Activated effector memory CD4-positive, alpha-beta T cell treated with Interleukin-2 at 50 U/mL for 16 hours (primary cell): ENCODE measurements at places on chromosomes 7 and 10.

DNA sequence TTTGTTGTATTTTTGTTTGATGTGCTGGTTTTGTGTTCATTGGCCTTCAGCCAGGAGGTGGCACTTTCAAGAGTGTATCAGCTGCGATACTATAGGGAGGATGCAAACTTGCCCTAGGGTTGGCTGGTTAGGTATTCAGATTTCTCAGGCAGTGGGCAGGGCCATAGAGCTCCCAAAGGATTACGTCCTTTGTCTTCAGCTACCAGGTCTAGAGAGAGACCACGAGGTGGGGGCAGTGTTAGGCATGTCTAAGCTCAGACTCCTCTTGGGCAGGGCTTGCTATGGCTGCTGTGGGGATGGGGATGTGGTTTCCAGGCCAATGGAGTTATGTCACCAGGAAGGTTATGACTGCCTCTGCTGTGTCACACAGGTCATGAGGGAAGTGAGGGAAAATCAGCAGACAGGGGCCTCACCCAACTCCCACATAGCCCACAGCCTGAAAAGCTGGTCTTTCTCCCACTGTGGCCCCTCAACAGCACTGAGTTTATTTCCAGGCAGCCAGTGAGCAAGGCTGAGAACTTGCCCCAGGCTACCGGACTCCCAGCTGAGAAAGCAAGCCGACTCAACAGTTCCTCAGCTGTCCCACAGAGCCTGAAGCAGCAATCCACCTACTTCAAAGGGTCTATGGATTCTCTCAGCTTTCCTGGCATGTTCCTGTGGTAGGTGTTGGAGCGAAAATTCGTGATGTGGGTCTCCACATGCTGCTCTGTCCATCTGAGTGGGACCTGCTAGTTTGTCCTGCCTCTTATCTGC is 227.4 kb upstream of the COBL start:
- DNase-seq, result no peak

- no peak for DNase-seq
These were observed 64.6 kb downstream of the KLF6 start for GRCh38 chr10:3720228-3721019.

DNA sequence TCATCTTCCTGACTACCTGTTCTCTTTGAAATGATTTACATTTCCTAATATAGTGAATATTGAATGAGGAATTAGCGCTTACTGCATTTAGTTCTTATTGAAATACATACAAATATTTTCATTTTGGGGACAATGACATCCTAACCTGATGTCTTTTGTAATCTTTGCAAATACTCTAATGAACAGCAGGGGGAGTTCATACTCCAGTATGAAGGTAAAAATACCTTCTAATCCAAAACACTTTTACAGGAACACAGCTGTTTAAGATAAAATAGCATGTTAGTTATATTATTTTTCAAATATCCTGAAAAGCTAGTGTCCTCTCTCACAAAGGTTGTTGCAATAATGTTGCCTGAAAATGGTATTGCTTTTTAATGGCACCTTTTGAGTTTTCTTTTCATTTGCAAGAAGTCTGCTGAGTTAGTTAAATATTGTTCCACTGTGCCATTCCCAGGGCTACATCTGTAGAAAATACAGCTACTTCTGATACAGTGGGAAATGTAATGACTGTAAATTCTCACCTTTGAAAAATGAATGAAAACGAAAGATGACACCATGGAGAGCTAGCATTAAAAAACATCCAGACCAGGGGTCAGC is 400.0 kb downstream of the PHF14 start:
- no peak for DNase-seq

- DNase-seq, result no peak
These were observed 3.3 kb downstream of the ZMIZ1 start for GRCh38 chr10:79072041-79072441.

DNA sequence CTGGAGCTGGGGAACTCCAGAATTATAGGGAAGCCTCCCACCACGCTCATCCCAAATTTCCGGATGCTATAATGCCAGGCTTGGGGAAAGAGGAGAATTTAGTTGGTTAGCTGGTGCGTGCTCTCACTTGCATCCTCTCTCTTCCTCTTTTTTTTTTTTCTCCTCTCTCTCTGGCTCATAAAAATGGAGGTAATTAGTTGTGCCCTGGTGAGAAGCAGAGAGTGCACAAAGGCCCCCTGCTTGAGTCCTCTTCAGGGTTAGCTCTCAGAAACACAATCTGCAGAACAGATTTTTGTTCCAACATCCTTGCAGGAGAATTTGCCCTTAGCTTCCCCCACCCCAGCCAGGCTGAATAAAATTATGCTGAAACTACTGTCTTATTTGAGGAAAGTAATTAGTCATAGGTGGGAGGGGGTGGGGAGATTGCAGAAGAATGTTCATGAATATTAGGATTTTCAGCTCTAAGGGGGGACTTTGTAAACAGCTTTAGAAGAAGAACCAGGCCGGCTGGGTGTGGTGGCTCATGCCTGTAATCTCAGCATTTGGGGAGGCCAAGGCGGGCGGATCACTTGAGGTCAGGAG is 7.6 kb downstream of the SERPINE1 start:
- DNase-seq, result no peak

- DNase-seq, result no peak
These were observed 89.9 kb downstream of the DNAJB6 start for GRCh38 chr7:157426463-157427301.

GRCh38 chr7:122257056-122257455 is 47.5 kb downstream of the FEZF1 start:
- DNase-seq, result no peak

DNA sequence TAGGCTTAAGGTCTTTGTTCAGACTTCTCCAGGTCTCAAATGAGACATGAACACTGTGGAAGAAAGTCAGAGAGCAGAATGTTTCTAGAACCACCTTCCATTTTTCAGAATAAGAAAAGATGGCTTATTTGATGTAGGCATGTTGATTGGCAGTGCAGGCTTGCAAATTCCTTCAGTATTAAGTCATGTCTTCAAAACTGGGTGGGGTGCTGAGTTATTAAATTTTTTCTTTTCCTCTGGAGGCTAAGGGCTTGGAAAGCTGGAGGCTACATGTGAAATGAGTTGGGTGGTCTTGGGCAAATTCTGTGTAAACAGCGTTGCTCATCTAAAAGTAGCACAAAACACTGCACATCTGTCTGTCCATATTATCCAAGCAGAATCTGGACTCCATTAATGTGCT is 62.8 kb downstream of the PRTFDC1 start:
- DNase-seq, result no peak

- DNase-seq, result no peak
These were observed 213.6 kb upstream of the INHBA start for GRCh38 chr7:41916450-41916927.

- no peak for DNase-seq
These were observed 772 bp upstream of the DDC start for GRCh38 chr7:50565977-50566376.

- no peak for DNase-seq
These were observed 104.1 kb upstream of the FOXP2 start for GRCh38 chr7:114310345-114311110.

GRCh38 chr7:158723266-158723665 is 18.7 kb upstream of the NCAPG2 start:
- no peak for DNase-seq
